ENCODE measurements at places on chromosomes 7 and 10.

DNA sequence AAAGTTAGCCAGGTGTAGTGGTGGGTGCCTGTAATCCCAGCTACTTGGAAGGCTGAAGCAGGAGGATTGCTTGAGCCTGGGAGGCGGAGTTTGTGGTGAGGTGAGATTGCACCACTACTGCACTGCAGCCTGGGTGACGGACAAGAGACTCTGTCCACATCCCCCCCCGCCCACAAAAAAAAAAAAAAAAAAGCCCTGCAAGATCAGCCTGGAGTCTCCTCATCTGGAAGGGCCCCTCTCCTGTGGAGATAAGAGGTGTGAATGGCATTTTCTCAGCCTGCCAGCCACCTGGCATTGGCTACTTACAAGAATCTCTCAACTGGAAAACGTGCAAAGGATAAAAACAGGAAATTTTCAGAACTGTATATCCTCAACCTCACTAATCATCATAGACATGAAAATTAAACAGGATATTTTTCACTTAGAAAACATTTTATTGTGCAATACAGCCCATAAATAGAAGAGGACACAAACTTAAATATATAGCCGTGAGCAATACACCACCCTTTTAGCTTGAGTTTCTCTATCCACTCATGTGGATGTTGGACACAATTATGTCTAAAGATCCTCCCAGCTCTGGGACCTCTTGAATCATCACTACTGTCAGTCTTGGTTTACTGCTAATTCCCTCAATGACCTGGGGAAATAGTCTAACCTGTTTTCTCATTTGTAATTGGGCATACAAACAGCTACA lies 11.3 kb upstream of the TSPAN15 start:
- no peak for DNase-seq

DNA sequence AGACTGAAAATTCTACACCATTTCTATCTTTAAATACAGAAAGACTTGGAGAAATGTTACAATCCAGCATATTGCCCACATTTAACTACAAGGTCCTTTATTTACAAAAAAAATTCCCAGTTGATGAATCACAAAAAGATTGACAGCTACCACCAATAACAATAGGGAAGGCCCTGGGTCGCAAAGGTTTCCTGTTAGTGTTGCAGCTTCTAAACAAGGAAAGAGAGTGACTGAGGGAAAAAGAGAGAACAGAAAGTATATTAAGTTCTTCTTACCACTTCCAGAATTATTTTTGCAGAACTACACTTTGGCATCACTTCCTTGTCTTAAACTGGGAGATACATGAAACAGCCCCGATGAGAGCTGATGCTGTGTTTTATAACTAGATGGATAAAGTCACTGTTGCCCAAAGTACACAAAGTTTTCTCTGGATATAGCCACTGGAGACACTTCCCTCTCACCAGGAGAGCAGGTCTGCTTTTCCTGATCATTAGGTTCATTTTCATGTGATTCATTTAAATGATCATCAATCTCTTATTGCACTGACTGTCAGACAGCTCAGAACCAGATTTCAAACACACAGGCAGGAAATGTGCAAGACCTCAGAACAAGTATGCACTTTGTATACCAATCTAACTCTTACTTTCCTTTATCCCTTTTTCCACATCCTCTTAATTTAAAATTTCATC lies 57.0 kb downstream of the SHTN1 start:
- DNase-seq: no peak

DNA sequence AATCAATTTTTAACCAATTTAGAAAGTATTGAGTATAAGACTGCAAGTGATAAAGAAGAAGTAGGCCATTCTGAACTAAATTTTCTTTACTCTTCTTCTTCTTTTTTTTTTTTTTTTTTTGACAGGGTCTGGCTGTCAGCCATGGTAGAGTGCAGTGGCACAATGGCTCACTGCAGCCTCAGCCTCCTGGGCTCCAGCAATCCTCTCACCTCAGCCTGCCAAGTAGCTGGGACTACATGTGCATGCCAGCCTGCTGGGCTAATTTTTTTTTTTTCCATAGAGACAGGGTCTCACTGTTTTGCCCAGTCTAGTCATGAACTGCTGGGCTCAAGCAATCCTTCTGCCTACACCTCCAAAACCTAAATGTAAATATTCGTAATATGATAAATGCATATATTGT lies 63.2 kb downstream of the DGKB start:
- no peak for DNase-seq

GRCh38 chr10:132459301-132460003 lies 62.5 kb downstream of the PWWP2B start:
- DNase-seq: no peak

GRCh38 chr10:69374242-69374641 lies 42.5 kb downstream of the TACR2 start:
- DNase-seq: no peak

DNA sequence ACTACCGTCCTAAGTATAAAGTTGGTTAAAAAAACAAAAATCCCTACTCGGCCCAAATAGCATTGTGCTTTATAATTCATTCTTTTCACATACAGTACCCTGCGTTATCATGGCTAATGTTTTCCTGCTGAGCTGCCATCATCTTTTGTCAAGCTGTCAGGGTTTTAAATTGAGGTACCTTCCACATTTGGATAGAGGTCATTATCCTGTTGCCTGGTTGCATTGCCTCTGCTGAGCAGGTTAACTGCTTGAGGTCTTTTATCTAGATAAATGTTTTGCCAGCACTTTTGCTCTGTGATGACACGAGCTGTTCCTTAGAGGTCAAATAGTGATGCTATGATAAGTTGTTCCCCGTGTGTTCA lies 94.4 kb upstream of the FZD1 start:
- DNase-seq: no peak

- DNase-seq: no peak
Measured at GRCh38 chr10:33612551-33612950, 278.1 kb upstream of the NRP1 start.

- no peak for DNase-seq
Measured at GRCh38 chr10:80421707-80422536, 13.6 kb downstream of the PRXL2A start.

GRCh38 chr7:97090761-97091353 lies 26.6 kb upstream of the SDHAF3 start:
- no peak for DNase-seq

- no peak for DNase-seq
Measured at GRCh38 chr7:88306590-88307048, at the start of gene STEAP4. Gene STEAP4, minus strand, starts transcription at chr7:88306894. Its CDS starts 22,625 bp downstream, at chr7:88284269.

DNA sequence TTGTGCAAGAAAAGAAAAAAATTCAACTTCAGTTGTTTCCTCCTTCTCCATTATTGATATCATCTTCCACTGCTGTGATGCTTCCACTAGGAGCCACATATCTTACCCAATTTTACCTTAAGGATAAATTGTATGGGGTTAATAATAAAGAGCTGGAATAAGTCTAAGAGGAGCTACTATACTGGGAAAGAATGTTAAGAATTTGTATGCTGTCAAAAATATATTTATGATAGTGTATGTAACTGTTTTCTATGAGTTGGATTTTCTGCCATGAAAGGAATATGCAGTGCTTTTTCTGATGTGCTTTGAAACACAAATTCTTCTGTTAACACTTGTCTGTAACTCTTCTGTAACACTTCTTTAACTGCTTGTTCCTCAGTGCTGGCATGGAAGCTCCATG lies 219.1 kb downstream of the VTI1A start:
- DNase-seq: no peak

DNA sequence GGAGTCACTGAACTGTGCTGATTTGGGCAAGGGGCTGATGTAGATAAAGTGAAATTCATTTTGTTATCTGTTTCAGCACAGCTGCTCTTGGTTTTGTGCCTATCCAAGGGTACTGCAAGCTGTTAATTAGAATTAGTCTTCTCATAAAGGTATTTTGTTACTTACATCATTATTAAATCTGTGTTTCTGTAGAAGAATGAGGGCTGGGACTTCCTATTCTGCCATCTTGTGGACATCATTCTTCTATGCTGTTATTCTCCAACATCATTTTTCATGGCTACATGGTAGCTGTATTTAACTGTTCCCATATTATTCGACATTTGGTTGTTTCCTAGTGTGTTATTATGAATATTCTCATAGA lies 76.2 kb upstream of the CCDC71L start:
- DNase-seq: no peak

GRCh38 chr10:14382531-14382930 lies 51.8 kb upstream of the FRMD4A start:
- DNase-seq: no peak

DNA sequence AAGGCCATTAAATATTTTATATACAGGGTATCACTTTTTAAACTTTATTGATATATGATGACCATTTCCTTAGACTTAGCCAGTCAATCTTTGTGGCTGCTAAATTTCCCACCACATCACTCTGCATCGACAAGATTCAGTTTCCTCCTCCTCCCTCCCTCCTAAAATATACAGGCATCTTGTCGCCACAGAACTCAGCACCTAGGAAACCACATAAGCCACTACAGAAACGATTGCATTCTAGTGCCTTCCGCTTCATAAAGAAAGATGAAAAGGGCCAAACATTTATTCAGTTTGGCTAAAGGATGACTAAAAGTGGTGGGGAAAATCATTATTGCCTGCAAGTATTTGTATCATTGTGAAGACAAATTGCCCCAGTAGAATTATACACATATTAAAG lies 30.7 kb downstream of the ERCC6 start:
- DNase-seq: no peak

GRCh38 chr7:47026780-47027361 lies 555.0 kb downstream of the TNS3 start:
- DNase-seq: no peak
